ENCODE measurements at places on chromosomes 5 and 9.

DNA sequence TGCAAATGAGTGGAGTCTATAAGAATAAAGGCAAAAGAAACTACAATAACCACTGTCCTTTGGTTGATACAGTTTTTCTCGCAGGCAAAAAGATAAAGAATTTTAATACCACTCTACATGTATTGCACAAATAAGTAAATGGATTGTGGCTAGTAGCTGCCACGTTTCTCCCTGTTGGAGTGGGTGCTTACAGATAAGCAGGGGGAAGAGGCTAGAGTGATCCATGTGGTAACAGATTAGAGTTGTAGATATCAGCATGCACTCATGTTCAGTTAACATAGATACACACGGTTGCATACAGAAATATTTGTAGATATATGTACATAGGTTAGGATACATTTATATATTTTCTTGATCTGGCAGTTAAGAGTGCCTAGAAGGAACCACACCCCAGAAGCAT lies 179.5 kb downstream of the ARHGEF28 start:
- DNase-seq: no peak

DNA sequence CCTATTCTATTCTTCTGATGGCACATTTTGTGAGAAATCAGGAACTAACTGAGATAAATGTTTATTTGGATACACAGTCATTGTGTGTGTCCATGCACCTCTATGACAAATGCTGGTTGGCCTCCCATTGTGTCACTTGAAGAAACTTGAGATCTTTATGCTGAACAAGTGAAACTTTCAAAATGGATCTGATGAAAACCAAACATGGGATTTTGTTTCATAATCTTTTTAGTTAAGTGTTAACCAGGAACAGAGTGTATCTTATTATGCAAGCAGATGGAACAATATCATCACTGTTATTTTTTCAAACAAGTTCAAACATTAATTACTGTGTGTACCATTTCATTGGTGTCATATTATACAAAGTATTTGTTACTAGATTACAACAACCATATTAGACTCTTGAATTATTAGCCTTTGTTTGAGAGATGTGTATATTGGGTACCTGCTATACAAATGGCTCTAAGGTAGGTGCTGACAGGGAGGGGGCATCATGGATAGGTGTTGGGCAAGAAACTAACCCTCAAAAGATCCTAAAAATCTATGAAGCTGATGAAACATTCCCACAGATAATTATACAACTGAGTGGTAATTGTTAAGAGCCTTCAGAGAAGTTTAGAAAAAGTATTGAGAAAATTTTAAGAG lies 159.8 kb downstream of the PALM2AKAP2 start:
- no peak for DNase-seq

GRCh38 chr9:98195671-98196070 lies 3.2 kb upstream of the CORO2A start:
- no peak for DNase-seq

- no peak for DNase-seq
Measured at GRCh38 chr5:6317116-6317798, 61.1 kb downstream of the MED10 start.

- no peak for DNase-seq
Measured at GRCh38 chr5:74465724-74466123, 174.8 kb downstream of the ENC1 start.

GRCh38 chr5:32628049-32628844 lies 42.9 kb downstream of the SUB1 start:
- no peak for DNase-seq

GRCh38 chr9:77809552-77809951 lies 161.4 kb upstream of the GNA14 start:
- no peak for DNase-seq

GRCh38 chr5:152465140-152465539 lies 60.1 kb upstream of the NMUR2 start:
- no peak for DNase-seq

GRCh38 chr5:76544268-76544926 lies 78.8 kb downstream of the F2RL2 start:
- no peak for DNase-seq

GRCh38 chr9:76216161-76216649 lies 178.0 kb downstream of the RFK start:
- DNase-seq: no peak

Data from sigmoid colon (tissue), 7 donors.